Caco-2 (cell line): ENCODE measurements at places on chromosomes 6 and 20. TPM values are rescaled to one million over a fixed set of nuclear protein-coding genes. Genes with fewer than 3 reads are reported as not detected.

Gene POU5F1
- total RNA-seq, result not detected in 2 replicates

Gene SPATA25
- total RNA-seq, result 6.7 and 7.3 TPM in 2 replicates

Gene UBE2C
- 409 and 423 TPM in 2 replicates for total RNA-seq

GRCh38 chr6:91694016-91694654 is 1107.3 kb upstream of the MAP3K7 start:
- H3K27ac ChIP-seq, result no peak overlapping the region
- no peaks in the 10 kb centered on the region for H3K4me1 ChIP-seq
- DNase-seq, result no peak
- H3K27me3 ChIP-seq, result no peaks in the 10 kb centered on the region

GRCh38 chr6:113317891-113318574 is 539.1 kb upstream of the MARCKS start:
- no peaks in the 10 kb centered on the region for H3K27me3 ChIP-seq
- H3K27ac ChIP-seq, result no peak overlapping the region
- no peaks in the 10 kb centered on the region for H3K4me1 ChIP-seq
- no peaks in the 10 kb centered on the region for H3K36me3 ChIP-seq
- no peak for DNase-seq

- H3K4me1 ChIP-seq, result peaks cover 53% of the 10 kb centered on the region
- H3K36me3 ChIP-seq, result no peaks in the 10 kb centered on the region; the same call in 1 of the 2 replicates
- H3K27ac ChIP-seq, result peak overlapping the region; percentile 51
- H3K27me3 ChIP-seq, result no peaks in the 10 kb centered on the region
- no peak overlapping the region for H3K4me3 ChIP-seq
These were observed 30.4 kb downstream of the TGM2 start for GRCh38 chr20:38134427-38135270.

DNA sequence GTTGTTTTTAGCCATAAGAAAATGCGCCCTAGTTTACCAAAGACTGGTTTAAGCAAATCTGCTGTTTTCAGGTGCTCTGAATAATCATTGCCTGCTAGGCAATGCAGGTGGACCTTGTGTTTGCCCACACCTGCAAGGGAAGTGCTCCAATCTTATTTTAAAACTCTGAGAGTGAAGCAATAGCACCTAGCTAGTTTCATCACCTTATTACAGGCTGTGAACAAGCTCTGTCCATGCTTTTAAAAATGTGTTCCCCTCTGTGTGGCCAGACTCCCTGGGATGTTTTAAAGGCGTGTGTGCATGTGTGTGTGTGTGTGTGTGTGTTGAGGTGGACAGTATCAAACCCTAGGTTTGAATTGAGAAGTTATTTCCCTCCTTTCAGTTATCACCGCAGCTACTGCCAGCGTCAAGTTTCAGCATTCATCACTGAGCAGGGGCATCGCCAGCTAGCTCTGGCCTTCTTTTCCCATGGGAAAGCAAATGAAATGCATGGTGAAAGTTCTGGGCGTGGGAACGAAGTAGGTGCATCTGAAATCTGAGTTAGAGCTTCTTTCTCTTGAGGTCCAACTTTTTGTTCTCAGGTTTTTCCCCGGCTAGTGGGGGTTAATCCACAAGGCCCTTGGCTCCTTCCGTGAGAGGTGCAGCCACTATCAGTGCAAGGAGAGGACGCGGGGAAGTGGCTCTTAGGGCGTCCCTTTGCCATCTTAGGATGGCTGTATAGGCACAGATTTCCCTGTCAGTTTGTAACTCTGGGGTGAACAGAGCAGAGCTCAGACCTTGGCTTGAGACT is 30.8 kb downstream of the DUSP22 start:
- no peaks in the 10 kb centered on the region for H3K4me1 ChIP-seq
- no peaks in the 10 kb centered on the region for H3K36me3 ChIP-seq
- no peak for DNase-seq
- H3K27me3 ChIP-seq, result no peaks in the 10 kb centered on the region

Gene DYNLRB1
- 357 and 359 TPM in 2 replicates for total RNA-seq

- no peak overlapping the region for H3K27ac ChIP-seq
- no peak overlapping the region for H3K4me3 ChIP-seq
- H3K4me1 ChIP-seq, result no peaks in the 10 kb centered on the region
- H3K36me3 ChIP-seq, result no peaks in the 10 kb centered on the region
These were observed 54.4 kb downstream of the JAG1 start for GRCh38 chr20:10619427-10619826.

Gene RIPPLY2
- not detected in 2 replicates for total RNA-seq

Gene BPIFA2
- not detected in 2 replicates for total RNA-seq

DNA sequence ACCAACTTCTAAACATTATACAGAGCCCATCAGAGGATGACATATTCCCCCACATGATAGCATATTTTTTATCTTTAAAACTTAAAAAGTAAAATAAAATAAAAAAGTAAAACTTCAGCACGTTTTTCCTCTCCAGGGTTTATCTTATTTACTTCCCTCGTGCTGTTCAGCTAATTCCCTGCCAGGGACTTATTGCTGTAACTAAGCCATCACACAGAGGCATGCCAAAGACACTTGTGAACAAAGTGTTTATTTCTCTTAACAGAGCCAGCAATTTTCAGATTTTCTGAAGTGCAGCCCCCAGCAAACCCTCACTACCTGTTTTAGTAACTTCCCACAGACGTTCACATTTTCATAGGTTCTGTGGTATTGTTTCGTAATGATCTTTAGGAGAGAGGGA is 293.8 kb downstream of the ZNF217 start:
- H3K4me3 ChIP-seq, result no peak overlapping the region
- H3K27me3 ChIP-seq, result no peaks in the 10 kb centered on the region; the same call in 1 of the 2 replicates
- DNase-seq, result no peak

DNA sequence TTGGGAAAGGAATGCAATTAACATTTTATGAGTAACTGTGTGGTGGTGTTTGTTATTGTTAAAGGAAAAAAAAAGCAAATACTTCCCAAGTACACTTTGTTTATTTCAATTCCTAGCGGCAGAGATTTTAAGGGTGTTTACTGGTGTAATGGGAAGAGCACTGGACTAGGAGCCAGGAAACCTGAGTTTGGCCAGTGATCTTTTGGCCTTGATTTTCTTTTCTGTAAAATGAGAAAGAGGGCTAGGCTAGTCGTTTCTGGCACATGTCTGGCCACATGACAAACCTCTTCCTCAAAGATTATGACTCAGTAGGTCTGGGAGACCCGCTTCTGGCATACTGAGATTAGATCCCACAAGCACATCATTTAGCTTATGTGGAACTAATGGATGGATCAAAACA is 428.1 kb upstream of the NOX3 start:
- H3K4me1 ChIP-seq, result no peaks in the 10 kb centered on the region
- DNase-seq, result no peak
- H3K27ac ChIP-seq, result no peak overlapping the region
- no peak overlapping the region for H3K4me3 ChIP-seq
- H3K36me3 ChIP-seq, result no peaks in the 10 kb centered on the region
- no peaks in the 10 kb centered on the region for H3K27me3 ChIP-seq

GRCh38 chr6:135257631-135258405 is 76.7 kb downstream of the MYB start:
- no peaks in the 10 kb centered on the region for H3K4me1 ChIP-seq
- H3K36me3 ChIP-seq, result no peaks in the 10 kb centered on the region
- no peak overlapping the region for H3K27ac ChIP-seq
- H3K4me3 ChIP-seq, result no peak overlapping the region
- DNase-seq, result no peak

Gene NKX2-4
- not detected in 2 replicates for total RNA-seq

DNA sequence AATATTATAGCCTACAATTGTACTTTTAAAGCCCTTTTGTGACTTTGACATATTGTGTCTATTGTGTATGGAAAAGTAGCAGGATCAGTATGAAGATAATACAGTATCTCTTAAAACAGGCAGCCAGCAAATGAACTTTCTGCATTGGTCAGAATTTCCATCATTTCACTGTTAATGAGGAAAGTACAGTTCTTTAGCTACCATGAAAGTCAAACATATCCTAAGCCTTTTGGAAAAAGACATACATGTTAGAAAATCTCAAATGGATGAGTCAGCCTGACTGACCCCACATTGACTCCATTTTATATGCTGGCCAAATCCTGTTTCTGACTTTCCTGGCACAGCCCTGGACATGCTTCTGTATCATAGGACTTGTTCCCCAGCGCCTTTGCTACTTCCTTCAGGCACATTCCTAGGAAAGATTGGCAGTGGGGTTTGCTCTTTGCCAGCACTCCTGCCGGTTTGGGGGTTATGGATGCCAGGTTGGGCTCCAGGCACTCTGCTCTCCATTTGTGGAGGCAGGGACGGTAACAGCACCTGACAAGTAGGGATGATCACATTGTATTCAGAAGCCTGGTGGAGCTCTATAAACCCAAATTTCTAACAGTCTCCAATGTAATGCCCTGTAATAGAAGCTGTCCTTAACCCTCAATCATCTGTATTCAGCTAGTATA is 43.7 kb downstream of the TOP1 start:
- no peak for DNase-seq
- H3K4me1 ChIP-seq, result peaks cover 8% of the 10 kb centered on the region
- no peak overlapping the region for H3K27ac ChIP-seq
- peaks cover 1% of the 10 kb centered on the region; the same call in 1 of the 2 replicates for H3K36me3 ChIP-seq
- H3K4me3 ChIP-seq, result no peak overlapping the region

- no peaks in the 10 kb centered on the region for H3K27me3 ChIP-seq
- H3K27ac ChIP-seq, result peak overlapping the region; percentile 76
- H3K4me3 ChIP-seq, result peak overlapping the region; percentile 8
- DNase-seq, result peak; percentile 90
These were observed 12.9 kb downstream of the PARD6B start for GRCh38 chr20:50744143-50744792.

Gene RBM24
- total RNA-seq, result not detected in 2 replicates

Gene PAK5
- not detected in 2 replicates for total RNA-seq

GRCh38 chr6:160160450-160160849 is 38.8 kb downstream of the SLC22A1 start:
- H3K27ac ChIP-seq, result peak overlapping the region; percentile 47
- no peaks in the 10 kb centered on the region for H3K36me3 ChIP-seq
- peaks cover 6% of the 10 kb centered on the region for H3K4me1 ChIP-seq

DNA sequence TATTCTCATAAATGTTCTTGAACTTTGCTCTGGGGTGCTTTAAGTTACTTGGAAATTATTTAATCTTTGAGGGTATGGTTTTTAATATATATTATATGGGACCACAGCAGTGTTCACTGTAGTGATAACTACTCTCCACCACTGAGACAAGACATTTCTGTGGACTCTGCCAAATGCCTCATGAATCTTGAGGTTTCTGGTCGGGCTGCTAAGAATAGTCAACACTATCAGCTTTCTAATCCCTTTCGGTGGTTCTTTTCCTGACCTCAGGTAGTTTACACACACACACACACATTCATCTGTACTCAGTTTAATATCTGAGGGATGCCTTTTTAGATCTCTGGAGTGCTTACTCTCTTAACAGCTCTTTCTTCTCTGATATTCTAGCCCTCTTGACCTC is 500.7 kb downstream of the MAFB start:
- no peaks in the 10 kb centered on the region for H3K4me1 ChIP-seq
- no peaks in the 10 kb centered on the region for H3K27me3 ChIP-seq
- no peak overlapping the region for H3K27ac ChIP-seq
- DNase-seq, result no peak

Gene BMP6
- total RNA-seq, result 0.39 and 0.61 TPM in 2 replicates

Gene LATS1
- total RNA-seq, result 28.7 and 31.3 TPM in 2 replicates

Gene PRSS16
- 16.4 and 16.5 TPM in 2 replicates for total RNA-seq

DNA sequence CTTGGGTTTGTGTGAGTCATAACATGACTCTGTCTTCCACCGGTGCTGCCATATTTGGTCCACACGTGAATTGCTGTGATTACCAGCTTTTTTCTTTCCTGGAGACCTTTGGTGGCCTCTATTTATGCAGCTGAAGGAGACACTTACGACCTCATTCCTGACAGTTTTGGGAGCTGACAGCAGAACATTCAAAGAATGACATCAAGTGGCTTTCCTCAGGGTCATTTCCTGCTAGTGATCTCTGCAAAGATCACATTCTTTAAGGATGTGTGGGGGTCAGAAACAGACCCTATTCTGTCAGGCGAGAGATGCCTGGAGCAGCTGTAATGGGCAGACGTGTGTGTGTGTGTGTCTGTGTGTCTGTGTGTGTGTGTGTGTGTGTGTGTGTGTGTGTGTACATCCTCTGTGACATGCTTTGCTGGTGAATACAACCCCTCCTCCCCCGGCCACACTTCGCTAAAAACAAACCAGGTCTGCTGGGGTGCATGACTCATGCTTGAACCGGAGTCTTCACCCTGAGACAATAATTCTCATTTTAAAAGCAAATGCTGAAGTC is 115.6 kb downstream of the TMEM170B start:
- peaks cover 32% of the 10 kb centered on the region for H3K4me1 ChIP-seq
- DNase-seq, result no peak
- H3K4me3 ChIP-seq, result no peak overlapping the region
- H3K36me3 ChIP-seq, result no peaks in the 10 kb centered on the region

Gene NFKBIE
- 8.4 and 10.1 TPM in 2 replicates for total RNA-seq

- no peaks in the 10 kb centered on the region; the same call in 1 of the 2 replicates for H3K27me3 ChIP-seq
- no peak for DNase-seq
- H3K4me1 ChIP-seq, result no peaks in the 10 kb centered on the region
These were observed 255.0 kb upstream of the ZFP64 start for GRCh38 chr20:52446421-52447224.

Gene SLC22A23
- total RNA-seq, result 44.9 and 45.5 TPM in 2 replicates

- no peak for DNase-seq
- no peaks in the 10 kb centered on the region for H3K36me3 ChIP-seq
- H3K4me3 ChIP-seq, result no peak overlapping the region
- no peaks in the 10 kb centered on the region for H3K27me3 ChIP-seq
- no peak overlapping the region for H3K27ac ChIP-seq
These were observed 231.8 kb downstream of the SOD2 start for GRCh38 chr6:159461266-159461665.

DNA sequence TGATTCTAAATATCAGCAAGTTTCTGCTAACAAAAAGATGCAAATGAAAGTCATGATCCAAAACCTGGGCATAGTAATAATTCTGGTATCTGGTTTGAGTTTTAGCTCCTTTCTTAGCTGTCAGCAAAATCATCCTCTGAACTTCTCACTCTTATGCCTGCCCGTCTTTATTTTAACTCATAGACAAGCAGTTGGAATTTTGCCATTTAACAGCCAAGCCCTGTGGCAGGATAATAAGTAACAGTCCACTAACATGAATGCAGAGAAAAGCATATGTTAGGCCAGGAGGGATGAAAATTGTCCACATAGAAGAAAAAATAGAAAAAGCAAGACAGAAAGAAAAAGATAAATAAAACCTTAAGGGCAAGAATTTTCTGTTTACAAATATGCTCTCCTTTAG is 170.0 kb upstream of the LAMA2 start:
- H3K27me3 ChIP-seq, result peaks cover 1% of the 10 kb centered on the region; the same call in 1 of the 2 replicates
- H3K36me3 ChIP-seq, result no peaks in the 10 kb centered on the region
- no peak overlapping the region for H3K4me3 ChIP-seq

GRCh38 chr6:29559524-29560287 is at the start of gene UBD:
UBD (minus strand) TSS chr6:29559732; CDS start chr6:29559701, 31 bp downstream.
- DNase-seq, result no peak
- peaks cover 20% of the 10 kb centered on the region; the same call in 1 of the 2 replicates for H3K4me1 ChIP-seq
- no peaks in the 10 kb centered on the region for H3K36me3 ChIP-seq
- no peaks in the 10 kb centered on the region for H3K27me3 ChIP-seq
- H3K27ac ChIP-seq, result peak within 1 kb of the TSS; percentile 17

GRCh38 chr6:71419217-71420094 is 130.8 kb downstream of the OGFRL1 start:
- H3K4me1 ChIP-seq, result peaks cover 3% of the 10 kb centered on the region; the same call in 1 of the 2 replicates
- no peak overlapping the region for H3K27ac ChIP-seq
- no peaks in the 10 kb centered on the region for H3K27me3 ChIP-seq
- H3K4me3 ChIP-seq, result no peak overlapping the region
- no peak for DNase-seq

- peaks cover 6% of the 10 kb centered on the region; the same call in 1 of the 2 replicates for H3K36me3 ChIP-seq
- peak; percentile 59 for DNase-seq
- H3K4me1 ChIP-seq, result no peaks in the 10 kb centered on the region
- no peak overlapping the region for H3K27ac ChIP-seq
- no peak overlapping the region for H3K4me3 ChIP-seq
- H3K27me3 ChIP-seq, result no peaks in the 10 kb centered on the region
These were observed 19.8 kb downstream of the ERGIC3 start for GRCh38 chr20:35561671-35562070.

GRCh38 chr20:36802326-36803222 is 29.0 kb upstream of the DSN1 start:
- H3K4me1 ChIP-seq, result no peaks in the 10 kb centered on the region
- no peak overlapping the region for H3K27ac ChIP-seq
